ENCODE measurements at places on chromosomes 2 and 18.

DNA sequence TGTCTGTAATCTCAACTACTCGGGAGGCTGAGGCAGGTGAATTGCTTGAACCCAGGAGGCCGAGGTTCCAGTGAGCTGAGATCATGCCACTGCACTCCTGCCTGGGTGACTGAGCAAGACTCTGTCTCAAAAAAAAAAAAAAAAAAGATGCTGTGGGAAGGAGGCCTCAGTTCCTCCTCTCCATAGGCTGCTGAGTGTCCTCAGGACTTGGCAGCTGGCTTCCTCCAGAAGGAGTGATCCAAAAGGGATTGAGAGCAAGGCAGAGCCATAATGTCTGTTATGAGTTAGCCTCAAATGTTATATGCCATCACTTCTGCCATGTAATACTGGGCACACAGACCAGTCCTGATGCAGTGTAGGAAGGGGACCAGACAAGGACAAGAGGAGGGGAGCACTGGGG is 6.6 kb upstream of the NPC1 start:
- DNase-seq, result no peak

GRCh38 chr2:84532291-84532690 is 16.0 kb downstream of the DNAH6 start:
- DNase-seq, result no peak

- DNase-seq, result no peak
These were observed 40.8 kb downstream of the ANKRD44 start for GRCh38 chr2:197269815-197270214.

DNA sequence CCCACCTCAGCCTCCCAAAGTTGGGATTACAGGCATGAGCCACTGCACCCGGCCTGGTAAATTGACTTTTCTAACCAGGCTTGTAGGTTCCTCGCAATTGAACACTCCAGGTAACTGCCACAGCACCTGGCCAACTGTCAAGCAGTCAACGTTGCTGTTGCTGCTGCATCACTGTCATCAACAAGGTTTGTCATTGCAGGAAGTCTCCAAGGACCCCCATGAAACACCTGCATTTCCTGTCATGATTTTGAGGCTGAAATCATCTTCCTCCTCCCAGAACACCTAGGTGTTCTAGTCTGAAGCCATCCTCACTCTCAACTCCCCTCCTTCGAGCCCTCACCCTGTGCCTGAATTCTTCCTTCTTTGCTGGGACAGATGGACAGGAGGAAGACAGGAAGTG is 29.7 kb downstream of the GYPC start:
- no peak for DNase-seq

DNA sequence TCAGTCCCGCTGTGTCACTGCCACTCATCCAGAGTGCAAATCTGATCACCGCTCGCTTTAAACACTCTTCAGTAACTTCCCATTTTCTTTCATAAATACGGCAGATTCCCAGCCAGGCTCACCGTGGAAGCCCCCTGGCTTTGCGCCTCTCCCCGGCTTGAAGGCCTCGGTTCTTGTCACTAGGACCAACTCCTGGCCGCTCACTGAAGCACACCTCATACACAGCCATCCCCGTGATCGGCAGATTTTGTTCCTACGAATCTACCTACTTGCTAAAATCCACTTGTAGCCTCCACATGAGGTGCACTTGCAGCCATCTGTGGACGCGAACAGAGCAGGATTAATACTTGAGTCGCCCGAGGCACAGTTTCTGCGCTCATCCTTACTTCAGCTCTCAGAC is 462.4 kb upstream of the MYT1L start:
- DNase-seq, result no peak

DNA sequence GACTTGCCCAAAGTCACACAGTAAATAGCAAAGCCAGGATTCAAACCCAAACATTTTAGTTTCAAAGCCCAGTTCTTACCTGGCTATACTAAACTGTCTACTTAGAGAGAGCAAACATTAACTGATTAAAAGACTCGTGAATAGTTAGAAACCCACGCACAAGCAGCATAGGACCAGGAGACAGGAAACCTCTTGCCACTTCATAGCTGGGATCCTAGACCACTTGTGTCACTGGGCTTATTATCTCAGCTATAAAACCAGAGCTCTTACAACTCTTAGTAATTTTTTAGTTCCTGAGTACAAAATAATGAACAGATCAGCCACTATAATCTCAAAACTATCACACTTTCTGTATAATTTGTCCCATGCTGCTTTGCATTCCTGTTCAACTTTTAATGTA is 2.4 kb upstream of the AAK1 start:
- no peak for DNase-seq

DNA sequence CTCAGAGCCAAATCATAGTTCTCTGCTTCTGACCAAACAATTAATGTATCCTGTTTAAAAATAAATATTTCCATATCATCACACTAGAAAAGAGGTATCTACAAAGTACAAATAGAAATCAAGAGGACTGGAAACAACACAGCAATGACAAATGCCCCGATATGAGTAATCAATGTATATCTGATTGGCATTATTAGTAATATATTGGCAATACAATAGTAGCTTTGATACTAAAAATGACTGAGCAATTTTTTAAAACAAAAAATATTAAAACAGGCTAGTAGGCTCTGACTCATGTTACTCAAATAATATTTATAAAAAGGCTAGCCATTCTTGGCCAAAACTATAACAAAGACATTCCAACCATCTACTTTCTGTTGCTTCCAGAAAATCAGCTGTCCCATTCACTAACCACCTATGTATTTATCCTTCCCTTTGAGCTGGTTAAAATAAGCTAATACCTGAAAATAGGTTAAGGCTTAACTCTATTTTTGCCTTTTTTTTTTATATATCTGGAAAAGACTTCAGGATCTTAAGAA is 13.3 kb downstream of the PPP4R3B start:
- no peak for DNase-seq

DNA sequence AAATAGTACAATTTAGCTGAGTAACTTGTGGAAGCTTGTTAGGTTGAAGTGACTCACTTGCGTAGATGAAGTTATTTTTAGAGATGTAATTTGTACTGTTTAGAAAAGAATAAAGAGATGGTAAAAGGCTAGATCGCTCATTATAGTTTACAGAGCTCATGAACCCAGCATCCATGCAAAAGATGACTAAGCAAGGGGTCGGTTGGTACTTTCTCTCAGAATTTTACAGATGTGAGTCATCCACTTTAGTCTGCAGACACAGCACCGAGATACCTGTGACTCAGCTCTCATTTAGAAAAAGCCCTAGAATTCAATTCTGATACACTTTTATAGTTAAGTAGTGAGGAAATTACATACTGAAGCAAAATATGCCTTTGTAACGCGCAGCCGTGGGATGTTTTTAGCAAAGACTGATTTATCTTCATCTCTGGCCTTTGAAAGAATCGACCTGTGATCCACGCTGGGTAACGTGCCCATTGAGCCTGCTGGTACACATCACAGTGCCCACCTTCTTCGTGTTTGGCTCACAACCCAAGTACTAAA is 116.5 kb upstream of the FOSL2 start:
- no peak for DNase-seq

- DNase-seq, result no peak
These were observed 40.4 kb downstream of the CYRIA start for GRCh38 chr2:16625201-16625729.

- DNase-seq, result no peak
These were observed 77.3 kb downstream of the FIGN start for GRCh38 chr2:163658556-163658955.

GRCh38 chr18:63259567-63260379 is 59.8 kb downstream of the BCL2 start:
- DNase-seq, result no peak

DNA sequence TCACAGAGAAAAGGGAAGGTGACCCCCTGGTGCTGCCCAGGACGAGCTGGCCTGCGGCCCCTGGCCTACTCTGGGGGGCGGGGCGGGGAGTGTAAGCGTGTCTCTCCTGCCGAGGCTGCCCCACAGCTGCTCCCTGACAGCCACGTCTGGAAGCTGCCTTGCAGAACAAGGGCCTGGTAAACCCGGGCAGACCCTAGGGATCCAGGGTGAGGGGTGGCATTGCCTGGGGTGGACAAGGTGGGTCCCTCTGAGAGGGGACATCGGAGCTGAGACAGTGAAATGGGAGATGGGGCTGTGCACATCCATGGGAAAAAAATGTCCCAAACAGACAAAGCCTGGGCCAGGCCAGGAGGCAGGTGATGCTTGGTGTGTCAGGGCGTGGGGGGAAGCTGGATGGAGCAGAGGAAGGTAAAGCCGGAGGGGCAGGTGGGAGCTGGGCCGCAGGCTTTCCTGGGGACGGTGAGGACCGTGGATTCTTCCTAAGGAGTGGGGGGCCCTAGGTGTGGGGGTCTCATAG is 66.0 kb upstream of the HDAC4 start:
- DNase-seq, result no peak

DNA sequence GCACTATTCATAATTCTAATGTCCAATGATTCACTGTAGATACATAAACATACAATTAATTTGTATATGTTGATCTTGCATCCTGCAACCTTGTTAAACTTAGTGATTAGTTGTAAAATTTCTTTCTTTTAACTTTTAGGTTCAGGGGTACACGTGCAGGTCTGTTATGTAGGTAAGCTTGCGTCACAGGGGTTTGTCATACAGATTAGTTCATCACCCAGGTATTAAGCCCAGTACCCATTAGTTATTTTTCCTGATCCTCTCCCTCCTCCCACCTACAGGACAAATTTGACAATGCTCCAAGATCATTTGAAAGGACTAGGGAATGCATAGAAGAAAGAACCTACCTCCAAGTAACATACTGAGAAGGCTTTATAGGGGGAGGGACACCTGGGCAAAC is 290.1 kb downstream of the SRBD1 start:
- DNase-seq, result no peak

- DNase-seq, result no peak
These were observed 5.2 kb downstream of the MYO1B start for GRCh38 chr2:191250400-191250799.

GRCh38 chr2:111664275-111664850 is 219.6 kb downstream of the ANAPC1 start:
- no peak for DNase-seq

DNA sequence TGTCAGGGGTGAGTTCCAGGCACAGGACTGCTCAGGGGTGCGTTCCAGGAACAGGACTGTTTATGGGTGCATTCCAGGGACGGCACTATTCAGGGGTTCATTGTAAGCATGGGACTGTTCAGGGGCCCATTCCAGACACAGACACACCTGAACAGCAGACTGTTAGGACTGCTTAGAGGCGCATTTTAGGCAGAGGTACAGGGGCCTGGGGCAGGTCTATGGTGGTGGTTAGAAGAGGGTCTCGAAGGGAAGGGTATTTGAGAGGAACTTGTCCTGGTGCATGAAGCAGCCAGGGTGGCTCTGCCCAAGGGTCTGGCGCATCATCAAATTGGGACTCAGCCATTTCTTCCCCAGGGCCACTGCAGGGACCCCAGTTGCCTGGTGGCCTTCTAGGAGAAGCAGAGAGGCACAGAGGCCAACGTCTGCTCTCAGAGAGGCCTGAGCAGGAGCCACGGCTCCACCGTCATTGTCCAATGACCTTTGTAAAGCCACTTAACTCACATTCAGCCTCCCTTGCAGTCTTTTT is 14.8 kb upstream of the MLPH start:
- DNase-seq, result no peak

GRCh38 chr2:130828461-130828860 is 8.3 kb upstream of the ARHGEF4 start:
- no peak for DNase-seq

GRCh38 chr18:44093253-44093652 is 587.4 kb upstream of the SETBP1 start:
- no peak for DNase-seq

- no peak for DNase-seq
These were observed 119.6 kb upstream of the EPAS1 start for GRCh38 chr2:46177461-46178089.

- no peak for DNase-seq
These were observed 91.8 kb upstream of the RFX8 start for GRCh38 chr2:101566632-101567228.

- DNase-seq, result no peak
These were observed 7.6 kb downstream of the HIBCH start for GRCh38 chr2:190311893-190312634.

DNA sequence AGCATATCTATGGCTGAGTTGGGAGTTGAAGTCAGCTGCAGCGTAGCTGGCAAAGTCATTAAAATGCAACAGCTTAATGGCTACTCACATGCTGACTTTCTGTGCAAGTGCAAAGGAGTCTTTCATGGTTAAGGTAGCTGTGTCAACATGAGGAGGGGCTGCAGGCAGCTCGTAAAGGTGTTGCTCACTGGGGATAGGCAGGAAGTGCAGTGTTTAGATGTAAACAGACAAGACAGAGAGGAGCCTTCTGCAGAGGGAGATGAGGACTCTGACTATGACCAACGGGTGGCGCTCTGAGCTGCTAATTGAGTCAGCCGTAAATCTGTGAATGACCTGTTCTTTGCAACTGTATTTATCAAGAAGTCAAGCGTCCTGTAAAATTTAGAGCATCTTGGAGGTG is 22.3 kb upstream of the CAVIN2 start:
- DNase-seq, result no peak

- no peak for DNase-seq
These were observed 31.4 kb upstream of the ACKR3 start for GRCh38 chr2:236538242-236538641.
